RPMI7951 (cell line): ENCODE measurements at places on chromosomes 1 and 21.

DNA sequence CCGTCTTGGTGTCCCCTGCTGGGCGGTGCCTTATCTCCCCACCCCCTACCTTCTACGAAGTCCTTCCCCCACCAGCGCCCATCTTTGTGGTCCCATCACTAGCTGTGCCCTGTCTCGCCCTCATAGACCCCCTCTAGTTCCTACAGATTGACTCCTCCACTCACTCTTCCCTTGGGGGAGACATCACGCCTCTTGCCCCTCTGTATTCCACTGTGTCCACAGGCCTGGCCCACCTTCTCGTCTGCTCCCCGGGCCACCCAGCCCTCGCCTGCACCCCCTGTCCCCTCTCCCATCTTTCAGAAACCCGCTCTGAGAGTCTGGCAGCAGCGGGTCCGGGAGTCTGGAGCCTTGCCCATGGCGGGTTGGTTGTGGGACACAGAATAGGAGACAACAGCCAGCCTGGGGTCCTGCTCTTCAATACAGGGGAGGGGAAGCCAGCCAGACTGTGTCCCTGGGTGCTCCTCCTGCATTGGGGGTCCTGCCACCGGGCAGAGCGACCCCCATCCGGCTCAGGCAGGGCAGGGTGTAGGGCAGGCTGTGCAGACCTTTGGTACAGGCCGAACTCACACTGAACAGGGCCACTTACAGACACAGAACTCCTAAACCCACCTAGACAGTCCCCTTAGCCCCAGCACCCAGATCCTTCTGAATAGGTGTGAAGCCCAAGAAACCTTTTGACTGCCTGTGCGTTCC is 1.1 kb downstream of the RNF187 start:
- DNase-seq = no peak

GRCh38 chr1:34923490-34923889 is 6.0 kb downstream of the DLGAP3 start:
- no peak for DNase-seq

DNA sequence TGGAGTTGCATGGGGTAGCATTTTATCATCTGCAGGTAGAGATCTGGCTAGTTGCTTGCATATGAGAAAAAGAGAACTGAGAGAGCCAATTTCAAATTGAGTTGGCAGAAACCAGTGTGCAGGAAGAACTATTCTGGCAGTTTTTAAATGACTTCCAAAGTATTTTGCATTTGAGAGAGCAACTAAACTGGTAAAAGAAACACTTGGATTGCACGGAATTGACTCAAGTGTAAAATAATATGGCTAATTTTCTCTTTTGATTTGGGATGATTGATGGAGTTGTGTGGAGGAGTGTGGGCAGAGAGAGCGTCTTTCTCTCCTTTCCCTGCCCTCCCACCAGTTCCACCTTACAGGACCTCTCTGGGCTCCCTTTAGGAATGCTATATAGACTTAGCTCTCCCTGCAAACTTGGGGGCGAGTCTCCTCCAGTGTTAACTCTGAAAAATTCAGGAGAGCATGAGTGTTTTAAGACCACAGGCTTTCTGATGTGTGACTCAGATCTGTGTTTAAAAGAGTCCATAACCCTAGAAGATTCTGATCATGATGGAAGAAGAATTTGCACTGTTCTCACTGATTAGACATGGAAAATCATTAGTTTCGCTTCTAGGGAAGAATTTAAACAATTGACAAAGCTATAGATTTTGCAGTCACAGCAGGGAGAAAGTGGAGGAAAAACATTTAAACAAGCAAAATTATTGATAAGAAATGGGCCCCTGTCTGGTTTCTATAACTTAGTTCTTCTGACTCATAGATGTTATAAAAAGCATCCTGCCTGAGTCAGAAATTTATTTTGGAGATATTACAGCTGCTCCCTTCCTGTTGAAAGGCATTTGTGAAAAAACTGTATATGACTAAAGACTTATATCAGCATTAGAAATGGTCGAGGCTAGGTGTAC is 24.9 kb upstream of the CTBS start:
- DNase-seq = peak; percentile 87

- DNase-seq = no peak
These were observed 98.8 kb downstream of the ST3GAL3 start for GRCh38 chr1:43806183-43806582.

GRCh38 chr1:205407970-205408369 is 13.9 kb downstream of the LEMD1 start:
- no peak for DNase-seq

GRCh38 chr1:50697440-50698421 is 262.3 kb downstream of the FAF1 start:
- DNase-seq = peak; percentile 54
